Stimulated activated CD4-positive, alpha-beta T cell treated with anti-CD3 and anti-CD28 coated beads, Interleukin-15, amount 100 ng/mL, for 1 hour (primary cell): ENCODE measurements at places on chromosomes 2 and 18.

GRCh38 chr2:30355306-30355705 lies 91.7 kb upstream of the LCLAT1 start:
- no peak for DNase-seq

GRCh38 chr2:12453731-12454130 lies 263.0 kb upstream of the TRIB2 start:
- no peak for DNase-seq

- DNase-seq: no peak
Measured at GRCh38 chr2:69490486-69490885, 53.3 kb upstream of the NFU1 start.

GRCh38 chr18:22337306-22337705 lies 80.4 kb downstream of the CTAGE1 start:
- DNase-seq: no peak

DNA sequence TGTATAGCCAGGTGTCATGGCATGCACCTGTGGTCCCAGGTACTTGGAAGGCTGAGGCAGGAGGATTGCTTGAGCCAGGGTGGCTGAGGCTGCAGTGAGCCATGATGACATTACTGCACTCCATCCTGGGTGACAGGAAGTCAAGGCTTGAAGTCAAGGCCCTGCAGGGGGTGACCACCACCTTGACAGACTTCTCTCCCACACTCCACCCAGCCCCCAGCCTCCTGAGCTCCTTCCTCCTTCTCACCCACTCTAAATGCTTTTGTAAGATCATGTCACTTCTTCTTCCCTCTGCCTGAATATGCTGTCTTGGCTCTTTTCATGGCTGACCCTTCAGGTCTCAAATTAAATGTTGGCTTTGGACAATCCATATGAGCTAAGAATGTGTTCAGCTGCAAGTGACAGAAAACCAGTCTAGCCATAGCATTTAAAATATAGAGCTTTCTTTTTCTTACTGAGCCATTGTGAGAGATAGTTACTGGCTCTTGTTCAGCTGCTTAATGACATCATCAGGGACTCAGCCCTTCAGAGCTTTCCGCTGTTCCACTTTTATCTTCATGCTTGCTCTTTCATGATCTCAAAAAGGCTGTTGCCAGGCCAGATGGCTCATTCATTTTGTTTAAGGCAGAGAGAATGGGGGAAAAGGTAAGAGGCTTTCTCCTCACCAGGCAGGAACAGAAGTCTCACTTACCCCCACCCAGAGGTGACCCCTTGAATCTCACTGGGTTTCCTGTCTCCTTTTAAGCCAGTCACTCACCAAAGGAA lies 36.7 kb upstream of the TTC39C start:
- DNase-seq: no peak

DNA sequence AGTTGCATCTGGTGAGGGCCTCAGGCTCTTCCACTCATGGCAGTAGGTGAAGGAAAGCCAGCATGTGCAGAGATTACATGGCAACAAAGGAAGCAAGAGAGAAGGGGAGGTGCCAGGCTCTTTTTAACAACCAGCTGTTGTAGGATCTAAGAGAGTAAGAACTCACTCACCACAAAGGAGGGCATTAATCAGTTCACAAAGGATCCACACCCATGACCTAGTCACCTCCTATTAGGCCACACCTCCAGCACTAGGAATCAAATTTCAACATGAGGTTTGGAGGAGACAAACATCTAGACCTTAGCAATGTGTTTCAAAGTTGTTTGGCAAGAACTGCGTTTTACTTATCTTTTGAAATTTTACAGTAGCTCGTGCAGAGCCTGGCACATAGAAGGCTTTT lies 20.5 kb upstream of the REG3A start:
- DNase-seq: no peak

DNA sequence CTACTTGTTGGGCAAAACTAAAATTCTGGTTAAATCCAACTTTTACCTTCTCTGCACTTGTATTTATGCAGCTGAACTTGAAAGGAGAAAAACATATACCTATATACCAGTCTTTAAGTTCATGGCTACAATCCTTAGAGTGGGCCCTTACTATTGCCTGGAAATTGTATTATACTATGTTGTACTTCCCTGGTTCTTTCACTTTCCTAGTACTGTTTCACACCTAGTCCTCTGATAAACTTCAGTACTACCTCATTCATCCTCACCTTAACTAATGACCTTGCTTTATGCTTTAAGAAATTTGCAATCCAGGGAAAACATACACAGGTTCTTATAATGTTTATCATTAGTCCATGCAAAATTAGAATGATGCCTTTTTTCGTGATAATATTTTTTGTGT lies 103.8 kb downstream of the HAUS1 start:
- no peak for DNase-seq

DNA sequence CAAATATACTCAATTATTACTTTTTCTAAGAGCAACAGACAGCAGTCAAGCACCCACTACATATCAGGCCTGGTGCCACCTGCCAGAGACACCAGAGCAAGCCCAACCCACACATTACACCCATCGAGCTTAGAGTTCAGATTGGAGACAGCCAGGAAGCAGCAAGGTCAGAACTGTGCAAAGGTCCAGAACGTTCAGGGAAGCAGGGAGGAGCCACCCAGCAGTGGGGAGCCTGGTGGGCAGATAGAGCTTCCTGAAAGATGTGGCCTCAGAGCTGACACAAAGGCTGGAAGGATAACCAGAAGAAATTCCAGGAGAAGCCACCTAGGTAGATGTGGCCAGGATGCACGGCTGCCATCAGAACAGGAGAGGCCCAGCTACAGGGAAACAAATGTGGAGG lies 440.5 kb upstream of the ID2 start:
- no peak for DNase-seq

DNA sequence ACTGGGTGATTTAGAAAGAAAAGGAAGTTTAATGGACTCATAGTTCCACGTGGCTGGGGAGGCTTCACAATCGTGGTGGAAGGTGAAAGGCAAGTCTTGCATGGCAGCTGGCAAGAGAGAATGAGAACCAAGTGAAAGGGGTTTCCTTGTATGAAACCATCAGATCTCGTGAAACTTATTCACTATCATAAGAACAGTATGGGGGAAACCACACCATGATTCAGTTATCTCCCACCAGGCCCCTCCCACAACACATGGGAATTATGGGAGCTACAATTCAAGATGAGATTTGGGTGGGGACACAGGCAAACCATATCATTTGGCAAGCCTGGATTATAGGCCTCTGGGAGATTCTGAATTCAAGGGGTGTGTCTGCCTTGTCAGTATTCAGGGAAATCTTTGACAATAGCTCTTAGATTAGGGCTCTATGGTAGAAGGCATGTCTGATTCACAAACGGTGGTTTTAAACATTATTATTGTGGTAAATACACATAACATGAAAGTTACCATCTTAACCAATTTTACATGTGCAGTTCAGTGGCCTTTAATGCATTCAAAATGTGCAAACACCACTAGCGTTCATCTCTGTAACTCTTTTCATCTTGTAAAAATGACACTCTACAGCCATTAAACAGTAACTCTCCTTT lies 15.3 kb upstream of the PLB1 start:
- DNase-seq: no peak

GRCh38 chr2:40043191-40043590 lies 264.1 kb upstream of the THUMPD2 start:
- DNase-seq: no peak

GRCh38 chr2:3738454-3738853 lies 35.1 kb downstream of the DCDC2C start:
- no peak for DNase-seq

GRCh38 chr2:50611351-50611871 lies 420.5 kb downstream of the NRXN1 start:
- no peak for DNase-seq

DNA sequence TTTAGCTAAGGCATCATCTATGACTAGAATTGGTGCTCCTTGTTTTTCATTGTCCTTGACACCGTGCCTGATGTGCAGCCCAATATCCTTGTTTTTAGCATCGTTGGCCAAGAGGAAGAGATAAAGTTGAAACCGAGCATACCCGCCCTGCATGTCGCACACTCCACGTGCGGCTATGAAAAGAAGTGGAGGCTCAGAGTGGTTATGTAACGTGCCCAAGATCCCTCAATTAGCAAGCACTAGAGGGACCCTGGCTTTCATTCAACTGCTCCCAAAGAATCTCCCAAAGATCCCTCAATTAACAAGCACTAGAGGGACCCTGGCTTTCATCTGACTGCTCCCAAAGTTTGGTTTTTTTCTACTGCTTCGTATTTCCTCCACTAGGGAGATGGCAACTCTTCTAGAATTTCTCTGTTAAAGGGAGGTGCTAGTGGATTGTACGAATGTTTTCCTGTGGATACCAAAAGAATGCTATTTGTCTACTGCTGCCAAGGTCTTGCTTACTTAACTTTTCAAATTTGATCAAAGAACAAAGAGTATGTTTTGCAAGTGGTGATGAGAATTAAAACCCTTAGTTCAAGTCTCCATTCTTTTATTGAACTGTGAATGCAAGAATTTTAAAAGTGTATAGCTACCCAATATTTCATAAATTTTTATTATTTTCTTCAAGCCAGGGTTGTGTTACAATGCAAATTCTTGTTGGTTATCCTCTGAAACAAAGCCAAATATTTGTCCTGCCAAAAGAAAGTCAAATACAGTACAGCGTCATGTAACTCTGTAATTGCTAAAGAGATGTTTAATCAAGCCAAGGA lies 92.1 kb downstream of the AOX1 start:
- no peak for DNase-seq

- DNase-seq: no peak
Measured at GRCh38 chr2:159620796-159621195, 4.4 kb upstream of the BAZ2B start.

DNA sequence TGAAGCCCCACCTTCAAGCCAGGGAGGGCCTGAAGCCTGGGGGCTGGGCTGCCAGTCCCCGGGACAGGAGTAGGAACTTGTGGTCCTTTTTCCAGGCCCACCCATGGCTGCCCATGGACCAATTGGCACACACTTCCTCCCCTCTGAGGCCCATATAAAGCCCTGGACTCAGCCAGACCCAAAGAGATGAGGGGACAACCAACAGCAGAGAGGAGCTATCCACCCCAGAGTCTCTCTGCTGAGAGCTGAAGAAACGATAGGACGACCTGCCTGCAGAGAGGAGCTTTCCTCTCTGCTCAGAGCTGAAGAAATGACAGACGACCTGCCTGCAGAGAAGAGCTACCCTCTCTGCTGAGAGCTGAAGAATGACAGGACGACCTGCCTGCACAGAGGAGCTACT lies 43.8 kb upstream of the PEX13 start:
- DNase-seq: no peak

DNA sequence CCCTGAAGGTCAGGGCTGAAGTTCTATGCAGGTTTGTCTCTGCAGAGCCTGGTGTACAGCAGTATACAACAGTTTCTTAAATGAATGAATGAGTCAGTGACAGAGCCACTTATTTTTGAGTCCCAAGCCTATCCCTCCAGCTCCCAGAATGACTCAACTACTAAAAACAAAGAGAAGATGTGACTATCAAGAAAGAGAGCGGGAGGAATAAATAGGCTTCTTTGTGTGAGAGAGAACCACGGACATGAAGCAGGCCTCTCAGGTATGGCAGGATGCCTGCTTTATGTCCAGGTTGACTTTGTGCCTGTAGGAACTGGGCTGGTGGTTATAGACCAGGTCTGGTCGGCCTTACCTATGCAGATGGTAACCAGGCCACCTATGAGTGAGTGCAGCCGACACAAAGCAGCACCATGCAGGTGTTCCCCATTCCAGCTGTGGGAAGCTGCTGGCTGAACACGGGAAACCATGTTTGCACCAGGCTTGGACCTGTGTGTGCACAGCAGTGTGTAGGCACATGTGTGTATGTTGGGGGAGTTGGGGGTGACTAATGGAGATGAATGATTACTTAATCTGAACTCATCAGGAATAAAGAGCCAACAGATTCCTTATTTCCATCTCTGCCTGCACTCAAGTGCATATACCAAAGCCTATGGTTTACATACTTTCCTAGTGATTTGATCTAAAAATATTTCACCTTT lies 171.0 kb downstream of the OSR1 start:
- no peak for DNase-seq

DNA sequence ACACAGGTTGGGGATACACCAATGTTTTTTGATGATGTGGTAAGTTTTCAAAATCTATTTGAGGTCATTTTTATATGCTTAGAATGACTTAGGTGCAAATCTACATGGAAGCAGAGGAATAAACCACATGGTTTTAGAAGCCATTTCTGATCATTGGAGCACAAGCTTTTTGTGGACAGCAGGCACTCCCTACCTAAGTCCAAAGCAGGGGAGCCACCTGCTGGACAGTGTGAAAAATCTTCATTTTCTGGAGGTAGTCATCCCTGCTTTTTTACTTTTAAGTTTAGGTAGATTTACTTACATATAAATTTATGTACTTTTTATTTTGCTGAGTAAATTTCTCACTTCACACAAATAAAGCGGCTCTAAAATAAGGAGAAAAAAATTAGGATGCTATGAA lies 323.2 kb downstream of the PLCL1 start:
- DNase-seq: peak; percentile 26

GRCh38 chr2:113851640-113852039 lies 38.2 kb upstream of the ACTR3 start:
- no peak for DNase-seq

GRCh38 chr2:109279243-109279860 lies 150.3 kb downstream of the SH3RF3 start:
- no peak for DNase-seq

GRCh38 chr2:121796239-121796638 lies 40.8 kb downstream of the TSN start:
- no peak for DNase-seq

DNA sequence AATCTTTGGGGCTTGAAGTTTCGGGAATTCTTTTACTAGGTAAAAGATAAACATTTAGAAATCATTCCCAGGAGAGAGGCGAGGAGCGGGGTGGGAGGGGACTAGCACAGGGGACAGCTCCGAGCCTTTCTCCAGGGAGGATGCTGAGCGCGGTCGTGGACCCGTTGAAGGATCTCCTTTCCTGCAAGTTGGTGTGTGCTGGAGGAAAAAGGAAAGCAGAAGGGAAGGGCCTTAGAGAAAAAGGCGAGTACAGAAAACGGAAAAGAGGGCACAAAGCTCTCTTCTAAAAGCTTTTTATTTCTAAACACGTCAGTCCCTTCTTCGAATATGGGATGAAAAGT lies 640 bp downstream of the SLC39A6 start:
- DNase-seq: no peak

- no peak for DNase-seq
Measured at GRCh38 chr18:62710417-62710816, 4.9 kb upstream of the PHLPP1 start.
